Upper lobe of right lung (tissue), 1 donor: ENCODE measurements at places on chromosomes 7 and 10. TPM values are rescaled to one million over a fixed set of nuclear protein-coding genes. Genes with fewer than 3 reads are reported as not detected.
A peak's percentile ranks its signal among the peaks of the same experiment; 100 is the strongest.

GRCh38 chr7:25863005-25863728 lies 288.8 kb upstream of the NFE2L3 start:
- DNase-seq = no peak

- no peak for DNase-seq
These were observed 17.6 kb downstream of the RSU1 start for GRCh38 chr10:16799621-16800020.

DNA sequence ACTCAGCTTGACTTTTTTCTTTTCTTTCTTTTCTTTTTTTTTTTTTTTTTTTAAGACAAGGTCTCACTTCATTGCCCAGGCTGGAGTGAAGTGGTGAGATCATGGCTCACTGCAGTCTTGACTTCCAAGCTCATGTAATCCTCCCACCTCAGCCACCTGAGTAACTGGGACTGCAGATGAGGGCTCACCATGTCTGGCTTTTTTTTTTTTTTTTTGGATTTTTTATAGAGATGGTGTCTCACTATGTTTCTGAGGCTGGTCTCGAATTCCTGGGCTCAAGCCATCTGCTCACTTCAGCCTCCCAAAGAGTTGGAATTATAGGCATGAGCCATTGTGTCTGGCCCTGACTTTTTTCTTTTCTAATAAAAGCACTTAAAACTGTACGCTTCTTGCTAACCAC lies 358.2 kb upstream of the IGFBP3 start:
- no peak for DNase-seq

CRYGN gene
- not detected for total RNA-seq

- DNase-seq = no peak
These were observed 13.9 kb downstream of the GPER1 start for GRCh38 chr7:1101563-1102431.

DNA sequence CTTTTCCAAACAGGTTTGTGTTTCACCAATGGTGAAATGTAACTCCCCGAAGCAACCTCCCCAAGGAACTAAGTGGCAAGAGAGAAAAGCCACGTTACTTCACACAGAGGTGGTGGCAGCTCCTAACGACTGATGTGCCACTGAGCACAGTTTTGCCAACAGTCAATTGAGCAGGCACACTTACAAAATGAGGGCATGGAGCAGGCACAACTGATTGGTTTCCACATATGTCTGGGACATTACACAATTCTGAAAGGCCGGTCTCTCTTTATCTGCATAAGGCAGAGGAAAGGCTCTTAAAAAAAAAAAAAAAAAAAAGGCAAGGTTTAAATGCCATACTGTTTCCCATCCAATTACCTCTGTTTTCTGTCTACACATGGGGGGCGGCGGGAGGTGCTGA lies 86.7 kb downstream of the GFRA1 start:
- no peak for DNase-seq

ATRNL1 gene
- 0.93 TPM for total RNA-seq

GNG11 gene
- 22.6 TPM for total RNA-seq

DNA sequence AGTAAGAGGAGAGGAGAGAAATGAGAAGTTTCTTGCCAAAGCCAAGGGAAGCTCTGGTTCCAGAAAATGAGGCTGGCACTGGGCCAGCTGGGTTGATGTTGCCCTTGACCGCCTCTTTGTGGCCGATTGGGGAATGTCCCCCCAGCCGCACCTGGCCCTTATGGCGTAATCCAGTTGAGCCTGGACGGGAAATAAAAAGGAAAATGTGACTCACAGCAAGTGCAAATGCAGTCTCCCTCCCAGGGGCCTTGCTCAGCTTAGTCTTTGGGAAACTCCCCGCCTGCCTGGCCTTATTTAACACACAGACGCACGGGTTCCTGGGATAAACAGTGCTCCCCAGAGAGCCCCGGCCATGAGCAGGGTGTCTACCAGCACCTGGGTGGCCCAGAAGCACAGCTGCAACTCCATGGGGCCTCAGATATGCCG lies 174.8 kb downstream of the KIAA1217 start:
- peak; percentile 89 for DNase-seq
